Retina (tissue), 1 donor: ENCODE measurements at places on chromosomes 16 and 17.
A peak's percentile ranks its signal among the peaks of the same experiment; 100 is the strongest.

DNA sequence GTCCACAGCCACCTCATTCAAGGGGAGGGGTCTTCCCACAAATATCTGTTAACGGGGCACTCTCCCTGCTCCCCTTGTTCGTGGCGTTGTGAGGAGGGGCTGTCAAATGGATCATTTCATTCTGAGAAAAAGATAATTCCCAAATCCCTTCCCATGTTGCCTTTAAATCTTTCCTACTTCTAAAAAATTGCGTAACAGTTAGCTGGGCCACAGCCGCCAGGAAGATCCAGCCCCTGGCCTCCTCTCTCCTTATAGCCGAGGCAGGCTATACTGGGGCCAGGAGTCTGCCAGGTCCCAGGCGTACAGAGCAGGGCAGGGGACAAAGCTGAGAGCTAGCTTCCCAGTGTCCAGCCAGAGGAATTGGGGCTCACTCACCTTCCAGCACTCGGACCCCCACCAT is 430 bp downstream of the C16orf89 start:
- DNase-seq: no peak

- no peak for DNase-seq
Observed at GRCh38 chr17:4543557-4544026, 11.6 kb downstream of the MYBBP1A start.

DNA sequence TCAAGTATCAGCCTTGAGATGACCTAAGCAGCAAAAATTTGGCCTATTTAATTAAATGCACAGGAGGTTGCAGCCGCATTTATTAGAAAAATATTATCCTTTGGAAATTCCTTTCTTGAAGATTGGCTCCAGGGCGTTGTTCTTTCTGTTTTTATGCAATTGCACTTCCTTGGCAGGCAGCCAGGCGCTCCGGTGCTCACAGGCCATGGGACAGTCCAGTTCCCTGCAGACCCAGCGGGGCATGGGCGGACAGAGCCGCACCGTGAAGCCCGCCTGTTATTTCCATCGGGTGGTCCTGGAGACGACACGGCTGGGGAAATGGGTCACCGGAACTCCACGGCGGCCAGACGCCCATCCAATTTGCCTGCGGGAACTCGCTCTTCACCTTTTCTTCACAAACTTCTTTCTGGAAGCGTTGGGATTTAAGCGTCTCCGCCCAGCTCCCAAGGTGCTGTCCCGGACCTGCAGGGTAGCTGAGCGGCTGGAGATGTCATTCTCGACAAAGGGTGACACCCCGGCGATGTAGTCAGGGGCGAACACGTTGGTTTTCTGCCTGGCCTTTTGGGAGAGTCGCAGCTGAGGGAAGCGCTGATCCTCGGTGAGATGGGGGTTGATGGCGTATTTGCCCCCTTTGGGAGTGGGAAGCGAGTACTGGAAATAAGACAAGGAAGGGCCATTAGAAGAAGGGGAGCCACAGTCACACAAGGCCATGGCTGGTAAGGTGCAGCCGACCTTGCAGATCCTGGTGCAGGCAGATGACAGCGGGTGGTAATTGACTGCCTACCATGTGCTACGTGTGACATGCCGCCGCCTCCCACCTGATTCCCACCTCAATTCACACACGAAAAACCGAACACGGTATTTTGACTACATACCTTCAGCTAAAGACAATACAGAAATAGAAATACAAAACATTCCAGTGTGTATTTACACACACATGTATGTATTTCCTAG is 12.5 kb downstream of the NOB1 start:
- no peak for DNase-seq

DNA sequence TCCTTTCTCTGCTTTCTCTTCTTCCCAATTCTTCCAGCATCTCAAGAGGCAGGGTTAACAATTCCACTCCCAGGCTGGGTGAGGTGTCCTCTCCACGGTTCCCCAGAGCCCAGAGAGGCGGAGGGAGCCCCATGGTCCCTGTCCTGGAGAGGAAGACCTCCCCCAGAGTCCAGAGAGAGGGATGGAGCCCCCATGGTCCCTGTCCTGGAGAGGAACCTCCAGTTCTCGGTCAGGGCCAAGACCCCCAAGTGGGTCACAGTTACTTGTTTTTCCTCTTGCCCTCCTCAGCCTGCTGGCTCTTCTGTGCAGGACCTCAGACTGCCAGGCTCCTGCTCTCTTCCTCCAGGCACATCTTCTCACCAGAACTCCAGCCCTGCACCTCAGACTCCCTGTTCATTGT is 135.2 kb downstream of the RPTOR start:
- no peak for DNase-seq

DNA sequence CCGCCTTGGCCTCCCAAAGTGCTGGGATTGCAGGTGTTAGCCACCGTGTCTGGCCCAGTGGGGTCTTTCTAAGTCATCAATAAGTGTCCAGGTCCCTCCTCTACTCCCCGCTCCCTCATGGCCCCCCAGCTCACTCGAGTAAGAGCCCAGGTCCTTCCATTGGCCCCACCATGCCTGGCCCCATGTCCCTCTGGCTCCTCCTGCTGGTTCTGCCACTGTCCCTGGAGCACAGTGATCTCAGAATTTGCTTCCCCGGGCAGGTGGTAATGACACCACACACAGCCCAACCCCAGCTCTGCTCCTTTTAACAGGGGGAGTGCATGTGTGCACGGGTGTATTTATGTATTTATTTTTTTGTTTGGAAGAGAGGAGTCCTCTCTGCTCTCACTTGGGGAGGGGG is 19.6 kb downstream of the MGAT5B start:
- DNase-seq: no peak

DNA sequence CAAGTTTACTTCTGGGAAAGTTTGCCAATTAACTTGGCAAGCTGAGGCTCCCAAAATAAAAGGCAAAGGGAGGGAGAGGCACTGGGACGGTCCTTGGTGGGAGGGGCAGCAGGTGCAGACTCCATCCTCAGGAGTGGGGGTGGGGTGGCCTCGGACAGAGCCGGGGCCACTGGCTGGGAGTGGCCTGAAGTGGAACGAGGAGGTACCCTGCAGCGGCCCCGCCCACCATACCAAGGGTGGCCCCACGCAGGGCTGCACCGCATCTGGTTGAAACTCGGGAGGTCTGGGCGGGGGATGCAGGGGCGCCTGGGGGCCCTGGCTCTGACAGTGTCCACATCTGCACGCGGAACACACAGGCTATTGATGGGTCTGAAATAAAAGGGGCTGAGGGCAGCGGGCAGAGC is 42.4 kb upstream of the SLC38A10 start:
- peak; percentile 34 for DNase-seq

DNA sequence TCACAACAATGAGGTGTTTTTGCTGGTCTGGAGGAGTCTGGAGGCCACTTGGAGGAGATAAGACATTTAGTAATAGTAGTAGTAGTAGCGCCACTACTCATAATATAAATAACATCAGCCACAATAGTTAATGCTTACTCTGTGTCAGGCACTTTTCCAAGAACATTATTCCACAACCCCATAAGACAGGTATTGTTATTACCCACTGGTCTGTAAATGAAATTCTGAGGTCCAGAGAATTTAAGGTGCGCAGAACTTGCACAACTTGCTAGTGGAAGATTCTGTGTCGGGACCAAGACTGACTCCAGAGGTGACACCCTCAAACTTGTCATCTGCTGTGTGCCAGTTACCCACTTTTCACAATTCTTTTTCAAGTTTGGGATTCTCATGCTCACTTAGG is 106.5 kb downstream of the MRM1 start:
- DNase-seq: no peak

GRCh38 chr17:29445844-29446243 is 55.7 kb downstream of the TAOK1 start:
- DNase-seq: no peak

DNA sequence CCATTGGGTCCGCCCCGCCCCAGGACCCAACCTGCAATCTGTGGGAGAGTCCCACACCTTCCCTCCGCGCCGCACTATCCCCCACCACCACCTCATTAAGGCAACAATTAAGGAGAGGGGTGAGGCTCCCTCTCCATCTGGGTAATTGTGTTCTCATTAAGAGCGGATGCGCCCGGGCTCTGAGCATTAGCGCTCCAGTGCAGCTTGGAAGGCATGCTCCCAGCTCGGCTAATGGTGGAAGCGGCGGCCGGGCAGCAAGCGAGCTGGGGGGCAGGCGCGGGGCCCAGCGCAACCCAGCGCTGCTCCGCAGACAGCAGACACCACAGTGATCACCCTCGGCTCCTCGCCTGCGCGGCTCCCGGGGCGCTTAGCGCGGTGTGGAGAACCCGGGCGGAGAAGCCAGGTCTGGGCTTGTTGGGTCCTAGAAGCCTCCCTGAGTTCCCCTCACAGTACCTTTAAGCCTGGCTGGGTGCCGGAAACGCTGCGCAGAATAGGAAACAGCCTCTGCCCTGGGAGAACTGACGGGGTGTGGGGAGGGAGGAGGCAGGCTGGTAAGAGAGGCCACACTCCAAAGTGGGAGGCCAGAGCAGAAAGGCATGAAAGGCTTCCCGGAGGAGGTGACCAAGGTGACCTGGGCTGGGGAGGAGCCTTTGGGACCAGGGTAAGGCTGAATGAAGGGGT is 6.4 kb downstream of the CBLN1 start:
- peak; percentile 72 for DNase-seq

DNA sequence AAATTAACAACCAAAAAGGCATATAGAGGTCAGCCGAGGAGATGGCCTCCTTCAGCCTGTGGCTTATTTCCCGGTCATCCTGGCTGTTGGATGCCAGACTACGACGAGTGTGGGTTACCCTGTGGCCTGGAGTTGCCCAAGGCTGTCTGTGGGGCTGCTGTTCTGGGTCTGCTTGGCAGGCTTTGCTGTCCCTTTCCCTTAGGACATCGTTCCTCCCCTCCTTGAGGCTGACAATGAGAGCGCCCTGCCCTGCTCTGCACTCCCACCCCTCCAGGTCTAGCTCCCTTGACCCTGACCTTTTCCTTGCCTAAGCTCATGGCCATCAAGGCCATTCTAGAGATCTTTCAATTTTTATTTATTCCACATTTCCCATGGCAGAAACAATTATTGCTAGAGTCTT is 1.9 kb upstream of the CBFB start:
- DNase-seq: no peak

DNA sequence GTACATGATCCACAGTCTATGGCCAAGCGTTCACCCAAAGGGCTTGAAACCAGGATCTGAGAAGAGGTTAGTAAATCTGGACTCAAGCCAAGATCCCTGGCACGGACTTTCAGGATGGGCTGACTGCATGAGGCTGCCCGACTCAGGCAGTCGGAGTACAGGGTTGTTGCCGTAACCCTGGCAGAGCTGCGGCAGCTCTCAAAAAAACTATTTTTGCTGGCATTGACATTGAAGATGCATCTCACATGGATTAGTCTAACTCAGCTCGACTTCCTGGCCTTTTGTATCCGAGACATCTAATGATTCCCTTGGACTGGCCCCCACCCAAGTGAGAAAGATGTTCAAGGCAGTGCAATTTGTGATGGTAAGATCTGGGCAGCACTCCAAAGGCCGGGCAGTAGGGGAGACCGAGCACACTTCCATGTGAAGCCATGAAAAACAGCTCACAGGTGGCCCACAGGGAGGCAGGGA is 6.2 kb downstream of the SLC47A1 start:
- DNase-seq: no peak

GRCh38 chr16:51355195-51355594 is 204.1 kb upstream of the SALL1 start:
- no peak for DNase-seq
